Ovary (tissue), 10 donors: ENCODE measurements at places on chromosomes 6 and 20.
A peak's percentile ranks its signal among the peaks of the same experiment; 100 is the strongest.

GRCh38 chr6:150668900-150669302 is 69.2 kb downstream of the PLEKHG1 start:
- DNase-seq: no peak

DNA sequence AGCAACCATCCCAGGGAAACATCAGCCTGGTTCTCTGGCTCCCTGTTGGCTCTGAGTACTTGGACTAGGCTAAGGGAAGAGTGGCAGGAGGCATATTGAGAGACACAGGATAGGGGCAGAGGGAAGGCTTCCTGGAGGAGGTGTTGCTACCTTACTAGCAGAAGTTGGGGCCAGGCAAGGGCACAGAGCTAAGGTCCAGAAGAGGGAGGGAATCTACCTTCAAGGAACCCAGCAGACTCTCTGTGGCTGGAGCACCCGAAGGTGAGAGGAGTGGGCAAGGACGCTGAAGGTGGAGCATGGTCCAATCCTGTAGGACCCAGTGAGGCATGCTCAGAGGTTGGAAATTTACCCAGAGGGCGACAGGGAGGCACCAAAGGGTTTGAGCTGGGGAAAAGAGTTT is 191.9 kb downstream of the TFAP2C start:
- DNase-seq: no peak

- no peak for DNase-seq
These were observed 9.5 kb downstream of the BCLAF1 start for GRCh38 chr6:136280032-136280609.

GRCh38 chr20:59331721-59332329 is 31.4 kb downstream of the EDN3 start:
- DNase-seq: no peak

GRCh38 chr20:41173161-41173721 is 35.9 kb downstream of the PLCG1 start:
- DNase-seq: peak; percentile 94

DNA sequence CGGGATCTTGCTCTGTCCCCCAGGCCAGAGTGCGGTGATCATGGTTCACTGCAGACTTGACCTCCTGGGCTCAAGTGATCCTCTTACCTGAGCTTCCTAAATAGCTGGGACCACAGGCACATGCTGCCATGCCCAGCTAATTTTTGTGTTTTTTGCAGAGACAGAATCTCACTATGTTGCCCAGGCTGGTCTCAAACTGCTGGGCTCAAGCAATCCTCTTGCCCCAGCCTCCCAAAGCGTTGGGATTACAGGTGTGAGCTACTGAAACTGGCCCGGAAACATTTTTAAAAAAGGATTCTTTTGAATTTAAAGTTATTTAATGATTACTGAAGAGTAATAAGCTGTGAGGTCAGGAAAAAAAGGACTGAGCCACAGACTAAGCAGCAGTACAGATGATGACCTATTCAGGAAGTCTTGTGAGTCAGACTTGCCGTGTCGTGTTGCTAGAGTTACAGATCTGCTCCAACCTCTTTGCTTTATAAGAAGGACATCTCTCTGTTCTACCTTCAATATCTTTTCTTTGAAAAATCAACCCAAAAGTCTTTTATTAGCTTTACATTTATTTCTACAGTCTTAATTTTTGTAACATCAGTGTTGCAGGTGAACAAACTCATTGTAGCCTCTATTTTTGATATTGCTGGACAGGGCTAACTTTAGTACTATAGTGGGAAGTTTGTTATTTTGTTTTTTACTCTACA is 108.7 kb downstream of the NCOA3 start:
- DNase-seq: no peak

GRCh38 chr20:25282034-25282781 is 34.3 kb downstream of the PYGB start:
- peak; percentile 28 for DNase-seq

DNA sequence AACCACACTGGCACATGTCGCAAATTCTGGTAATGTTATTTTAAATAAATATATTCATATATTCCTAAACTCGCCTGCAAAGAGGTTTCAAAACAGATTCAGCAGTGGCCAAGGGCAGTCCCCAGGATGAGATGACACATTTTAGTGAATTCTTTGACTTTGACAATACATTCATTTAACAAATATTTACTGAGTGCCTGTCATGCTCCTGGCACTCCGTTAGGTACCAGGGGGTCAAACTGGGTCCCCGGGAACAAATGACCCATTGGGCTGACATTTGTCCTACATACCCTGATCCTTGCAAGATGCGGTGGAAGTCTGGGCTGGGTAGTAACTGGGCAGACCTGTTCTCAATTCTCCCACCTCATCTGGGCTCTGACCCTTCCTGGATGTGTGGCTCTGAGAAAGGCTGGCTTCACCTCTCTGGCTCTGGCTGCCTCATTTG is 74.9 kb downstream of the FYN start:
- no peak for DNase-seq

DNA sequence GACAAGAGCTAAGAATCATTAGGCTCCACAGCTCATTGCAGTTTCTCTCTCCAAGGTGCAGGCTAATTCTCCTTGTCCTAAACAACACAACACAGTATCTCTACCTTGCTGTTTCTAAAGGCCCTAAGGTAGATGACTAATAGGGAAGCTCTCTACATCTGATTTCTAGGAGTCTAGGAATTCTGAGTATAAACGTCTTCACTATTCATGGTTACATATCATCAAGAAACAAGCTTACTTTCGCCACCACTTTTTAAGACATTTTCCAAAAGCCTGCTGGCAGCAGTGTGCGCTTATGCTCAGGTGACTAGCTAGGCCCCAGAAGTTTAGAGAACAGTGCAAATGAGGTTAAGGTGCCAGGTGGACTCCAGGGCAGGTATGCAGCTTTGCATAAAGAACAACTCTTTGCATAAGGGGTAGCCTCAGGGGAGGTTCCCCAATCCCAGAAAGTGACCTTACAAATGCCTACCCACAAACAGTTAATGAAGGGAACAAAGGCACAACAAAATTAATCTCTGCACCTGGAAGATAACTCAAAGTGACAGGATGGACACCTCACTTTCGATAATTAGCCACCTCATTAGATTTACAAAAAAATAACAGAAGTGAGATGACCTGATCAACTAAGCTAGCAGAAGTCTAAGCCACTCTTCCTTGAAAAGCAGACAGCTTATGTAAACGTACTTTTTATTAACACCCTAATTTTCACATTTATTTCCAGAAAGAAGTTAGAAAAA is 20.1 kb downstream of the B4GALT5 start:
- DNase-seq: no peak

DNA sequence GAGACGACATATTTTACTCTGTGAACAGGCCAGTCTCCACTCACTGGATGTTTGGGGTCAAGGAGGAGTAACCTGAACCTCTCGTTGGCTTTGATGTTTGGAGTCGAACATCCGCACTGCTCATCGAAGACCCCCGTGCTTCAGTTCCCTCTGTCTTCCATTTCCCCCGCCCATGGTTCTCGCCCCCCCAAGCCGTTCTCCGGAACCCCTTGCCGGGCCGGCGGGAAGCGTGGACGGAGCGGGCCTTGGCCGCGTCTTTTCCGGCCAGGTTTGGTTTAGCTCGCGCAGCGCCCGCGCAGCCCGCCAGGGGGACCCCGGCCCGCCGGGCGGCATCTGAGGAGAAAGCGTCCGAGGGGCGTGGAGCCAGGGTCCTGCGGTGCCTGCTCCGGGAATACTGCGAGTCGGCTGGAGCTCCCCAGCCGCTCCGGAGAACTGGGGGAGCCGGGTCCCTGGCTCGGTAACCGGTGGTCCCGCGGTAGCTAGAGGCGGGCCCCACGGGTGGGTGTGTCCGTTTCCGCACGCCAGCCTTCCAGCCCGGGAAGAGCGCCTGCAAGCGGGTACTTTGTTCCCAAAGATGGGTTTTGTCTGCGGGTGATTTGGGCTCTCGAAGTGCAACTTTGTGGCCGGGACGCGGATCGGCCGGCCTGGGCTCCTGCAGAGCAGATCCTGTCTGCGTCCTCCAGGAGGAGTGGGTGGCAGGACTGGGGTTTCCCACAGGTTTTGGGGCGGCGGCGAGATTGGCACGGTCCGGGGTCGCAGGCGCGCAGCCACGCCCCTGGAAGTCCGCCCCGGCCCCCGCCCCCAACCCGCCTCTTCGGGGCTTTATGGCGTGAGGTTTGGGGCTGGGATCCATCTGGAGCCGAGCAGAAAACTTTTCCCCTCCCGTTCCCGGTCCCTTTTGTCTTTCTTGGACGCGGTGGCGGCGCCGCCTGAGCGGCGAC is at the start of gene TMEM200A:
Gene TMEM200A (plus strand): TSS at position 852 of the 941 bp plus-strand sequence. CDS start 74,406 bp downstream, outside the sequence.
- peak; percentile 81 for DNase-seq

DNA sequence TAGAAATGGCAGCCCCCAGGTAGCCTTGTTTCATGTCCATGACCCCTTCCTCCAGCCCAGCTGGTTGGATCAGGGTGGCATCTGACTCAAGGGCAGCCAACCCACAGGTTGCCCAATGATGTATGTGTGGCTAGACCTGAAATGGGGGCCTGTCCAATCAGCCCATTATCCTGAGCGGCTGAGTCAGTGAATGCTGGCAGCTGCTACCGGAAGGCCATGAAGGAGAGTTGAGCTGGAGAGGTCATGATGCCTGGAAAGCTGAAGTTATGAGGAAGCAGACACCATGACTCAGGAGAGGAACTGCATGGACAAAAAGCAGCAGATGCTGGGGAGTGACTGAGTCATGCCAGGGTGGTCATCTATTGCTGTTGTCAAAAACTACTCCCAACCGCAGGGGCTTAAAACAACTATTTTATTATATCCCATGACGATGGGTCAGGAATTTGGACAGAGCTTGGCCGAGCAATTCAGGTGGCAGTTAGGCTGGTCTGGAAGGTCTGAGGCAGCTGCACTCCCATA is 67.3 kb downstream of the MDGA1 start:
- no peak for DNase-seq

- peak; percentile 61 for DNase-seq
These were observed 724 bp upstream of the CUL7 start for GRCh38 chr6:43054206-43054943.

- peak; percentile 66 for DNase-seq
These were observed 544 bp downstream of the SMIM29 start for GRCh38 chr6:34248198-34248726.

DNA sequence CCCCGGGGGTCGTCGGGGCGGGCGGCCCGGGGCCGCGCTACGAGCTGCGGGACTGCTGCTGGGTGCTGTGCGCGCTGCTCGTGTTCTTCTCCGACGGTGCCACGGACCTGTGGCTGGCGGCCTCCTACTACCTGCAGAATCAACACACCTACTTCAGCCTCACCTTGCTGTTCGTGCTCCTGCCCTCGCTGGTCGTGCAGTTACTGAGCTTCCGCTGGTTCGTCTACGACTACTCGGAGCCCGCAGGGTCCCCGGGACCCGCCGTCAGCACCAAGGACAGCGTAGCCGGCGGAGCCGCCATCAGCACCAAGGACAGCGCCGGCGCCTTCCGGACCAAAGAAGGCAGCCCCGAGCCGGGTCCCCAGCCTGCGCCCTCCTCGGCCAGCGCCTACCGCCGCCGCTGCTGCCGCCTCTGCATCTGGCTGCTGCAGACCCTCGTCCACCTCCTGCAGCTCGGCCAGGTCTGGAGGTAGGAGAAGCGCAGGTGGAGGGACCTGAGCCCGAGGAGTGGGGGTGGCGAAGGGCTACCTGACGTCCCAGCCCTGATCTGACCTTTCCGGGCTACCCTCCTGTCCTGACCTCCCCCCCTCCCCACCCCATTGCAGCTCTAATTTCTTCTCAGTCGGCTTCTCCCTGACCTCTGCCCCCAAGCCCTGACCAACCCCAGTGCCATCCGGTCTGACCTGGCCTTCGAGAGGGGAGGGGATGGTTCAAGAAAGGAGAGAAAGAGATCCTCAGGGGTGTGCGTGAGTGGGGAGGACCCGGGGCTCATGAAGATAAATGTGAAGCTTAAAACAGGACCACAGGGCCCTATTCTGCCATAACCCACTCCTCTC is 558 bp downstream of the XKR7 start:
- peak; percentile 76 for DNase-seq

GRCh38 chr6:53795702-53796450 is 1.1 kb downstream of the LRRC1 start:
- no peak for DNase-seq

DNA sequence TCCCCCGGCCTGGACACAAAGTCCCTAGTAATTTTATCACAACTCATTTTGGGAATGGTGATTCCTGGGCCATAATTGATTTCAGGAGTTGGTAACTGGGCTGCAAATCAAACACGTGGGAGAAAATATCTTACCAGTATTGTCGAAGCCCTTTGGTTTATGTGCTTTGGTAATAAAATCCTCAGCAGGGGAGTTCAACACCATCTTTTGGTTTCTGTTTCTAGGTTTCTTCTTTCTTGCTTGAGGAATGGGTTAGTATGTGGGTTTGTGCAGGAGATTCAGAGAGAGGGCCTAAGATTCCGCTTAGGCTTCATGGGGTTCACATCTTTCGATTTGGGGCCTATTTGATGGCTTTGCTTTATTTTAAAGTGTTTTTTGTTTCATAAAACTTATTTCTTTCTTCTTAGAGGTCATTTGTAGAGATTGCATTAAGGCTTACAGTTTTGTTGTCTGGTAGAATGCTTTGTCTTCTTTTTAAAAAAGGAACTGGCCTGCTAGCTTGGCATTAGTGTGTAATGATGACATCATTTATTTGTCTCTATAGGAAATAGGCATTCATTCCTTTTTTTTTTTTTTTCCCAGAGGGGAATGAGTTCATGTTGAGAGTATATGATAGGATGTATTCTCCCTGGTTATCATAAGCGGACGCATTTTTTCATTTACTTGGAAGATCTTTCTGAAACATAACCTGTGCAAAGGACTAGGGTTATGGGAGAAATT is 45.8 kb downstream of the CYP24A1 start:
- DNase-seq: no peak

DNA sequence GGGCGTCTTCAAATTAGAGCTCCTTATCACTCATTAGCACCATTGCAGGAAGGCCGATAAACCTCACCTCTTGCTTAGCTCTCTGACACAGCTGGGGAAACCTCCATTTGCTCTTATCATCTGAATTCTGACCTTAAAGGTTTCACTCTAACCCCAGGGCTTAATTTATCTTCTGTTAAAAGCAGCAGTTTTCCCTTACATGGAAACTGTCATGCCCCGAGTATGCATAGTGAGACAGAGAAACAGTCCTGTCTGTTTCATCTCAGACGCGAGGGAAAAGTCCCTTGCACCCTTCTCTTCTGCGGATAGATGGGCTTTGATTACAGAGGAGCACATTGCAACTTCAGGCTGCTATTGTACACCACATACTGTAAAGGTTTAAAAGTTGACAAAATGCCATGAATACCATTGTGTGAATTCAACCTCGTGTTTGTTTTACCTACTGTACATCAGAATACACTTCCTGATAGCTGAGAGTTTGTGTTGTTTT is 191.5 kb upstream of the BMP2 start:
- DNase-seq: no peak

DNA sequence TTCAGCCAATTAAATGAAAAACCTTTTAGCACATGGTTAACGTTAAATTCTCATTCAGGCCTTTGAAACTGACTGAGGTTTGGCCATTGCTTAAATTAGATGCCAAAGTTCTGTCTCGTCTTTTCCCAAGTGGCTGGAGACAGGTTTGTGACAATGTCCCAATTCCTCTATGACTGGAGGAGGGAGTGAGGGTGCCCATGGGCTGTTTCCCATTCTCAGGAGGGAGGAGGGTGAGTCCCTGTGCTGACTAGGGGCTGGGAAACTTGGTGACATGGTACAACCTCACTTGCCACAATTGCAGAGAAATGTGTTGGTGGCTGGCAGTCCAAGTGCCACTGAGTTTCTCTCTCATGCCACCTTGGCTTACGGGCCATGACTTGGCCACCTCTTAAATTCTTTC is 63.9 kb upstream of the ENPP5 start:
- DNase-seq: no peak
